ENCODE measurements at places on chromosomes 2 and 18. TPM values are rescaled to one million over a fixed set of nuclear protein-coding genes. Genes with fewer than 3 reads are reported as not detected.

DNA sequence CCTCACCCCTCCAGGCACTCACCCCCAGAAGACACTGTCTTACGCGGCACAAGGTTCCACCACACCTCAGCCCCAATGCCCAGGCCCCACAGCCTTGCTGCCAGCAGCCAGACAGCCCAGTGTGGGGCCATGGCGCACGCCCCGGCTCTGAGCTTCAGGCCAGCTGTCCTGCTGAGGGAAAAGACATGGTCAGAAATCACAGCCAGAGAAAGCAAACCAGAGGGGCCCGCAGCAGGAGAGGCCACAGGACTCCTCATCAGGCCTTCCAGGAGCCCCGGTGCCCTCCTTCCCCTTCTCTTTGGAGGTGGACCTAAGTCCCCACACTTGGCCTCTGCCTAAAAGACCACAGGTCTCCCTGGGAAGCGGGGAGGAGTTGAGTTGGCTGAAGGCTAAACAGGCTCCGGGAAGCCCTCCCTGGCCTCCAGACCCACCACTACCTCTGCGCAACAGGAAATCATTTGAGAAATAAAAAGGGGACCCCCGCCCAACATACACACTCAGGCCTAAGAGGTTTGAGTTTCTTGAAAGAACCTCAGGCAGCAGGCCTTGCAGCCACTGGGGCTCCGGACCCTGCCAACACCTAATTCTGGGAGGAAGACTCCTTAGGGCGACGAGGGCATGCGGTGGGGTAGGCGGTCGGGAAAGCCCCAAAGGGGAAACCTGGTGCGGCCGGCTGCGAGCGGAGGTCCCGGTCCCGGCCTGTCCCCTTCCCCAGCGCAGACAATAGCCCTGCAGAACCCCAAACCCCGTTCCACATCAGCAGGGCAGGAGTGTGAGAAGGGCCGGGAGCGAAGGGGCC, 1.9 kb downstream of the SEMA4C start:
- DNase-seq: no peak

DNA sequence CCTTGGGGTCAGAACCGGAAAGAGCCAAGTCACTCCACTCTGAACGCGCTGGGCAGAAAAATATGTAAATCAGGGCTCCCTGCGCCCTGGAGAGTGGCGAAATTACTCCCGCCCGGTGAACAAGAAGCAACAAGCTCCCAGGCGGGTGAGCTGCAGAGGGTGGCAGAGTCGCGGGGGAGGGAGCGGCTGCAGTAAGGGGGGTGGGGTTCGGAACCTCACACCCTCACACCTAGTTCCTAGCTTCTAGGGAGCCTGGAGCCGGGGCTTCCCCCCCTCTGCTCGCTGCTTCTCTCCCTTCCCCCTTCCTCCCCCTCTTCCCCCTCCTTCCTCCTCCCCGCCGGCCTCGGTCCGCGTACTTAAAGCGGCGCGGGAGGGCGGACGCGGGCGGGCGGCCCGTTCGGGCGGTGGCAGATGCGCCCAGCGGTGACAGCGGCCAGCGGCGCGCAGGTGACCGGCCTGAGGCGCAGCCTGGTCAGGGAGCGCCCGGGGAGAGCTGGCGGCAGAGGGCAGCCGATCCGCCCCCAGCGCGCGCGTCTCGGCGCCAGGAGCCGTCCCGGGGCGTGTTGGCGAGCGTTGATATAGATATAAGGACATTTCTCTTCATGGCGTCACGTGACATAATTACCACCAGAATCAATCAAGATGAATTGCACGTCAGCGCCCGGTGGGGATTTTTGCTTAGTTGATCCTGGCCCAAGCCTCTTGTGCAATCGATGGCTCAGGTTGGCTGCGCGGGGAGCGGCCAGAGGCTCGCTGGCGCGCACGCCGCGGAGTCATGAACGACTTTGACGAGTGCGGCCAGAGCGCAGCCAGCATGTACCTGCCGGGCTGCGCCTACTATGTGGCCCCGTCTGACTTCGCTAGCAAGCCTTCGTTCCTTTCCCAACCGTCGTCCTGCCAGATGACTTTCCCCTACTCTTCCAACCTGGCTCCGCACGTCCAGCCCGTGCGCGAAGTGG, at the start of gene HOXD11:
HOXD11 (plus strand) TSS at position 700 of the 959 bp plus-strand sequence; CDS start at position 776, 76 bp downstream.
- DNase-seq: no peak

DNA sequence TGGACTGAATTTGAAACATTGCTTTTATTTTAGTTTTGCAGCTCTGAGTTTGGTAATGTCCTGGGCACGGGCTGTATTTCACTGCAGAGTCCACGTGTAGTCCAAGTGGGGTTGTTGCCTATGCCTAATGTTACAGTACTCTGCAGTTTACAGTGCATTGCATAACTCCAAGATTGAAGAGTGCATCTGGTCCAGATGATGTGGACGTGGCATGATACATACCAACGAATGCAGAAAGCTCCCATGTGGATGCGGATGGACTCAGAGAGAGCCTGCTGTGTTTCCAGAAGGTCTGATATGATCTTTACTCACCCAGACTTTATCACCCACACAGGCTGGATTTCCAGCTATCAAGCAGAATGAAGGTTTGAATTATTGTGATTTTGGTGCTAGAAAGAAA, 44.4 kb upstream of the CCDC68 start:
- DNase-seq: no peak

DNA sequence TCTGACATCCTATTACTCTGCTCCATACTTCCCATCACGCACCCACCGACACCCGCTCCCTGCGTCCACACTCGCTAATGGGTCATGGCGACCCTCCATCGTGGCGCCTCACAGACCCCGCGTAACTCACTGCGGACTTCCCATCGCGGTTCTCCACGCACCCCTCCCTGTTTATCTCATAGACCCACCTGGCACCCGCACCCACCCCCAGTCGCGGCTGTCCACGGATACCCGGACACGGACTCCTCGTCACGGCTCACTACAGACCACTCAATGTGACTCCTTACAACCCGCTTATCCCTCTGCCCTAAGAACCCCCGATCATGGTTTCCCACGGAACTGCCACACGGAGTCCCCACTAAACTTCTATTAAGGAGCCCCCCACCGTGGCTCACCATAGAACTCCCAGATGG, 458 bp downstream of the CXXC1 start:
- no peak for DNase-seq

- DNase-seq: no peak
Measured at GRCh38 chr2:176682278-176682677, 413.0 kb downstream of the MTX2 start.

GRCh38 chr2:12965540-12966269, 249.0 kb downstream of the TRIB2 start:
- DNase-seq: no peak

- DNase-seq: no peak
Measured at GRCh38 chr2:21279525-21279924, 155.8 kb downstream of the TDRD15 start.

- DNase-seq: no peak
Measured at GRCh38 chr2:45024097-45024496, 14.8 kb upstream of the SIX2 start.

DNA sequence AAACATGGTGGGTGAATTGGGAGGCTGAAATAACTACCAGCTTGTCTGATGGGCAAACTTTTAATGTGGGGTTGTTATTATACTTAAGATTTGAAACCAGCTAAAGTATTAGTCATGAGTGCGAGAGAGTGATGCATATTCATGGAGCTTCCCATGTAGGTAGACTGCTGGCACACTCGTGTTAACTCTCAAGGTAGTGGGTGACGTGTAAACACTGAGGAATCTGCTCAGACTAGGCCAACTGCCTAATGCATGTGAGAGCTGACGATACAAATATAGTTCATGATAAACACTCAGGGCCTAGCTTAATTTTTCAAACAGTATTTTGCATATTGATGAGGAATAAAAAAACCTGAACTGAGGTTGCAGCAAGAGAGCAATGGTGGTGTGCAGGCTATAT, 1165.7 kb upstream of the PIK3C3 start:
- DNase-seq: no peak

DNA sequence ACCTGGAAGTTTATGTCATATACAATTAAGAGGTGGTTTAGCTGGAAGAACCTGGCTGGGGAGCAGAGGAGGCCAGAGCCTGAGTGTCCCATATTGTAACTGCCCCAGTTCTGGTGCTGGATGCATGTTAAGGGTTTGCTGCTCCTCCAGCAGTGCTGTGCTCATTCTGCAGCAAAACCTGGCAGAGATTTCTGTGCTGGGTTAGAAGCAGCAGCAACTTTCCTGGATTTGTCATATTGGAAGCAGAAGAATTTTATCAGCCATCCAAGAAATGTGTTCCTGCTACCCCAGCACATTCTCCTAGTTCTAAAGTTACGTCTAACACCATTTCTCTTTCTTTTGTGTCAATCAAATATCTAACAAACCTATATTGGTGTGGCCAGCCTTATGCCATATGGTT, 284.1 kb downstream of the TDRD15 start:
- DNase-seq: no peak

- no peak for DNase-seq
Measured at GRCh38 chr2:118737684-118738083, 109.8 kb downstream of the EN1 start.

GRCh38 chr18:25518716-25519053, 166.7 kb upstream of the ZNF521 start:
- no peak for DNase-seq

DNA sequence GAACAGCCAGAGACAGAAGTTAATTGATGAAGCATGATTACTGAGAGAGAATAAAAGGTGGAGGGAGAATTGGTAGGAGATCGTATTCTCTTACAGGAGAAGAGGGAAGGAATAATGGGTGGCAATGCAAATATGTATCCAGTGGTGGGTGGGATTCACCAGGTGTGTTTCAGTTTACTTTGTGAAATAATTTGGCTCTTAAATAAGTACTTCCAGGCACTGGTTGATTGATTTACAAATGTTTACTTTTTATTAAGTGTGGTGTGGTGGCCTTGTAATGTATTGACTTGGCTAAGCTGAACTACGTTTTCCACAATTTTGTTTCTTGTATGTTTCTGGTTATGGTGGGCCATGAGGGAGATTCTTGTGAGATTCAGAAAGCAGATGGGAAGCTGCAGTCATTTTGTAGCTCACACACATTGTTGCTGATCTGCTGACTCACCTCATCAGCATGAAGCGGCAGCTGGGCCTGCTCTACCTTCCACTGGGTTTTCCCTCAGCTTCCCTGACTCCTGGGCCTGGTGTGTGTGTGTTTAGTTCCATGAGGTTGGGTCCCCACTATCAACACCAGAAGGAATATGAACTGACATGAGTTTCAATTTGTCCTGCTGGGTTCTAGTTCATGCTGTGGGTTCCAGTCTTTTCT, 32.6 kb downstream of the MYL12B start:
- no peak for DNase-seq

- DNase-seq: no peak
Measured at GRCh38 chr2:197560146-197560665, 44.3 kb downstream of the MOB4 start.

DNA sequence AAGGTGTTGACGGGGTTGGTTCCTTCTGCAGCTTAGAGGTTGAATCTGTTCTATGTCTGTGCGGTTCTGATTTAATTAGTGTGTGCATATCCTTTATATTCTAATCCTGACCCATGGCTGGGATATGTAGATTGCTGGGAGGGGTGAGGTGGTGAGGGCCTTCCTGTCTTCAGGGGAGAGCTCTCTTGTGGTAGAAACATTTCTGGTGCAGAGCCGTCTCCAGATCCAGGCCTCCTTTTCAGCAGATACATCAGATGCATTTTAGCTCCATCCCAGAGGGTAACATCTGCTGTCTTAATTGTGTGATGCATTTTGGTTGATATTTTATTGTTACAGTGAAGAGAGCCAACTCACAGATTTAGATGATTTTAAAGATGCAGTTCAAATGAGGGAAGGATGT, 227.8 kb downstream of the AGAP1 start:
- DNase-seq: no peak

GRCh38 chr2:74834792-74835755, 1.1 kb downstream of the HK2 start:
- peak; percentile 35 for DNase-seq

DNA sequence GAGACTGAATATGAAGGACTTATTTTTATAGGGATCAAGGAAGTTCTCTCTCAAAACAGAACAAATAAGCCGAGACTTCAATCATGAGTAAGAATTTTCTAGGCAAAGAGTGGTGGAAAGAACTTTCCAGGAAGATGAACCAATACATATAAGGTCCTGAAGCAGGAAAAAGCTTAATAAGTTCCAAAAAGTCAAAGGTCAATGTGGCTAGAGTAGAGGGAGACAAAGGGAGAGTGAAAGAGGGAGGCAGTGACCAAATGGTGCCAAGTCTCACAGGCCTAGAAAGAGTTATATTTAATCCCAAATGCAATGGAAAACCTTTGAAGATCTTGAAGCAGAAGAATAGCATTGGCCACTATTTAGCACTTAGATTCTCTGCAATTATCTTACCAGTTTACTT, 56.0 kb downstream of the PDE11A start:
- DNase-seq: no peak

DNA sequence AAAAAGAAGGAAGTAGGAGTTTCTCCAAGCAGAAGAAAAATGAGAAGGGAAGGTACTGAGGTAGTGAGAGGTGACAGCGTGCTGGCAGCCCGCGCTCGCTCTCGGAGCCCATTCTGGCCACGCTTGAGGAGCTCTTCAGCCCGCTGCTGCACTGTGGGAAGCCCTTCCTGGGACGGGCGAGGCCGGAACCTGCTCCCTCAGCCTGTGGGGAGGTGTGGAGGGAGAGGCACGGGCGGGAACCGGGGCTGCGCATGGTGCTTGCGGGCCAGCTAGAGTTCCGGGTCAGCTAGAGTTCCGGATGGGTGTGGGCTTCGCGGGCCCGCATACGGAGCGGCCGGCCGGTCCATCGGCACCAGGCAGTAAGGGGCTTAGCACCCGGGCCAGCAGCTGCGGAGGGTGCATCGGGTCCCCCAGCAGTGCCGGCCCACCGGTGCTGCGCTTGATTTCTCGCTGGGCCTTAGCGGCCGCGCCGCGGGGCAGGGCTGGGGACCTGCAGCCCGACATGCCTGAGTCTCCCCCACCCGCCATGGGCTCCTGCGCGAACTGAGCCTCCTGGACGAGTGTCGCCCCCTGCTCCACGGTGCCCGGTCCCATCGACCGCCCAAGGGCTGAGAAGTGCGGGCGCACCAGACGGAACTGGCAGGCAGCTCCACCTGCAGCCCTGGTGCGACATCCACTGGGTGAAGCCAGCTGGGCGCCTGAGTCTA, 11.1 kb upstream of the CYS1 start:
- no peak for DNase-seq

DNA sequence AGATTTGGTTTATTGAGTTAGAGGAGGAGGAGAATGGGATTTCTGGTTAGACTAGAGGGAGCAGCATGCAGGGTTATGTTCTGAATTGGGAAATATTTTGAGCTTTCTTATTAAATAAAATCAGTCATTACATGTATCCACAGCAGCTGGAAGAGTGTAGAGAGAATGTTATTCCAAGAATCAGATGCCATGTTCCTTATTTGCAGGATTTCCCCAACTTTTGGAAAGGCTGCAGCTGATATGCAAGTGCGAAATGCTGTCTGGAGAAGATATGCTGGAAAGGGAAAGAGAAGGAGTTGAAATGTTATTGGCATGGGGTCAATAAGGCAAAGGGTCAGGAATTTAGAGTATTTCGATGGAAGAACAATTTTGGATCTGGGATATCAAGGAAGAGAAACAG, 255.8 kb downstream of the MTX2 start:
- no peak for DNase-seq

- DNase-seq: no peak
Measured at GRCh38 chr2:53964987-53965687, 5.7 kb downstream of the PSME4 start.

The SEMA4F gene
- polyA plus RNA-seq: 6.2 TPM

The NAT8 gene
- 23.5 TPM for polyA plus RNA-seq

The POTEI gene
- polyA plus RNA-seq: 0.10 TPM

The MLPH gene
- polyA plus RNA-seq: 0.94 TPM

The PCGF1 gene
- 27.1 TPM for polyA plus RNA-seq

The KCNG3 gene
- 0.96 TPM for polyA plus RNA-seq

The CENPA gene
- 15.8 TPM for polyA plus RNA-seq

The TBC1D8 gene
- polyA plus RNA-seq: 21.2 TPM

The MAB21L4 gene
- 2.5 TPM for polyA plus RNA-seq

The SERPINB2 gene
- polyA plus RNA-seq: 0.20 TPM

Data from left renal pelvis (tissue), 4 donors.